ENCODE measurements at places on chromosomes 16 and 17.

- DNase-seq = no peak
Measured at GRCh38 chr16:85735225-85735635, 15.7 kb downstream of the C16orf74 start.

GRCh38 chr17:8806926-8807550 lies 7.9 kb upstream of the MFSD6L start:
- peak; percentile 20 for DNase-seq

- DNase-seq = no peak
Measured at GRCh38 chr16:8552487-8553221, 37.7 kb downstream of the TMEM114 start.

GRCh38 chr16:21162661-21163151 lies 4.2 kb downstream of the LDAF1 start:
- DNase-seq = peak; percentile 28

GRCh38 chr17:43040655-43041054 lies 15.6 kb downstream of the RND2 start:
- DNase-seq = no peak

- DNase-seq = peak; percentile 83
Measured at GRCh38 chr17:48100591-48101011, 677 bp downstream of the CBX1 start.

DNA sequence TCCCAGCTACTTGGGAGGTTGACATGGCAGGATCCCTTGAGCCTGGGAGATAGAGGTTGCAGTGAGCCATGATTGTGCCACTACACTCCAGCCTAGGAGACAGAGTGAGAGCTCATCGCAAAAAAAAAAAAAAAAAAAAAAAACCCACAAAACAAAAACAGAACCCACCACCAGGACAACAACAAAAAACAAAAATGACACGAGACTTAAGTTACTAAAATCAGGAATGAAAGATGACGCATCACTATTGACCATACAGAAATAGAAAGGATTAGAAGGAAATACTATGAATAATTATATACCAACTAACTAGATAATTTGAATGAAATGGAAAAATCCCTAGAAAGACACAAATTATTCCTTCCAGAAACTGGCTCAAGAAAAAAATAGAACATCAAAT lies 432.4 kb upstream of the PMFBP1 start:
- no peak for DNase-seq

GRCh38 chr16:3085868-3086595 lies 13.1 kb downstream of the ZSCAN10 start:
- no peak for DNase-seq

DNA sequence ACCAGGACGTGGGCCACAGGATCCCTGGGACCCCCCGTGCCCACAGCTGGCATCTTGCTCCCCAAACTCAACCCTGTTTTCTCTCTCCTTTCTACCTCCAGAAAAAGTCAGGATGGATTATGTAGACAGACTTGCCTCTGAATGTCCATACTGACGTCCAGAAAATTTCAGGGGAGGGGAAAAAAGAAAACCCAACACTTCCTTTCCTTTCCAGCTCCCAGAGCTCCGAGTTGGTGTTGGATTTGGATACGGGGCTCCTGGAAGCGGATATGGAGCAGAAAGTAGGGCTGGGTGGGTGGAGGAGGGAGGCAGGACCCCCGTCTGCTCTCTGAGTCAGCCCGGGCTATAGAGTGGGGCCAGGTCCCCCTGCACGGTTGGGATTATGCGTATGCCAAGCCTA lies 70.2 kb downstream of the MRM3 start:
- DNase-seq = no peak

DNA sequence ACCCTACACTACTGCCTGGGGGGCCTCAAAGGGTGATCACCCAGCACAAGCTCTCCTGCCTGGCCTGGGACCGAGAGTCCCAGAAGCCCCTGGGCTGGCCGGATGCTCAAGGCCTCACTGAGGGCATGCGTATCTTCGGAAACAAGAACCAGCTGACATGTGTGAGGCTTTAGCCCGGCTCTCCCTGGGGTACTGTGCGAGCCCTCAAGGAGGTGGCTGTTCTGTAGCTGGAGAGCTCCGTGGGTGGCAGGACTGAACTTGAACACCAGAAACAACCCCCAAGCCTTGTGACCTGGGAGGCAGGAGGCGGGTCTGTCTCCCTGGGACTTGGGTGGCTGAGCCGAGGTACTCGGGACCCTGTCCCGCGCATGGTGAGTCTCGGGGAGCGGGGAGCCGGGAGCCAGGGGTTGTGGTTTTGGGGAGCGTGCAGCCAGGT lies 7.0 kb downstream of the DPEP1 start:
- DNase-seq = no peak

- peak; percentile 91 for DNase-seq
Measured at GRCh38 chr17:57544401-57544800, 200.7 kb downstream of the CCDC182 start.

DNA sequence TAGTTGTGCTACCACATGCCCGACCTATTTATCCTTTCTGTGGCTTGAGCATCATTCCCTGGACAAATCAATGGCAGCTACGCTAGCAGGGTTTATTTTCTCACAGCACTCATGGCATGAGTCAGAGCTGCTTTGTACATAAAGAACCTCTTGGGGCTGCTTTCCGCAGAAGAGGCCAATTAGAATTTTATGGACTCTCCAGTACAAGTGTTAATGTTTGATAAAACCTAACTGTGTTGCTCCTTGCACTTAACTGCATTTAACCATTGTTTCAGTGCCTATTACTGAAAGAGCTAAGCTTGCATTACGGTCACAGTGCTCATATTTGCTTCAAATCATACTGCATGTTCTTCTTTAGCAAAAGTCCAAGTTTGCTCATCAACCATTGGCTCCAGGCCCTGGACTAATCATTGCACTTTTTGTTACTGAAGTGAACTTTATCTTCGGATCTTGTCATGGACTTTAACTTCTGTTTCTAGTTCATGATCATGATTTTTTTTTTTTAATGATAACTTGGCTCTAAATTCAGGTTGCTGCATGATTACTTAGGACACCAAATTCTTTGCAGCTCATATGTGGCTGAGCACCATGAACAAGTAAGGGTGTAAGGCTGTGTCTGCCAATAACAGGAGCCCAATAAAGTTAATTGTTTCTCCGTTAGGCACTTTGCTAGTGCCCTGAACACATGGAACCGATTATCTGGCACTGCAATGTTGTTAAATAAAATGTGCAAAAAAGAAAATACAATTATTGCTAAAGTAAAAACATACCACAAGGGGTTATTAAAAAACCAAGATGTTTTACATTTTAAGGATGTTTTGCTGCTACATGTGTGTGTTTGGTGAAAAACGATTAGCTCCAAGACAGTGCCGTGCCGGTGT lies 492.2 kb downstream of the KCNJ2 start:
- DNase-seq = no peak

DNA sequence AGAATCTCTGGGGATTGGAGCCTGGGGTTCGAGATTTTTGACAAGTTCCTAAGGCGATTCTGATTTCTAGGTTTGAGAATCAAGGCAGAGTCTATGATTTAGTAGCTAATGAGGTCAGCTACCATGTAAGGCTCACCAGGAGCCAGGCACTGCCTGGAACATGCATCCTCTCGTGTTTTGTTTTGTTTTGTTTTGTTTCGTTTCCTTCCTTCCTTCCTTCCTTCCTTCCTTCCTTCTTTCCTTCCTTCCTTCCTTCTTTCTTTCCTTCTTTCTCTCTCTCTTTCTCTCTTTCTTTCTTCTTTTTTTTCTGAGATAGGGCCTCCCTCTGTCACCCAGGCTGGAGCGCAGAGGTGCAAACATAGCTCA lies 39.1 kb downstream of the SRCIN1 start:
- DNase-seq = no peak

DNA sequence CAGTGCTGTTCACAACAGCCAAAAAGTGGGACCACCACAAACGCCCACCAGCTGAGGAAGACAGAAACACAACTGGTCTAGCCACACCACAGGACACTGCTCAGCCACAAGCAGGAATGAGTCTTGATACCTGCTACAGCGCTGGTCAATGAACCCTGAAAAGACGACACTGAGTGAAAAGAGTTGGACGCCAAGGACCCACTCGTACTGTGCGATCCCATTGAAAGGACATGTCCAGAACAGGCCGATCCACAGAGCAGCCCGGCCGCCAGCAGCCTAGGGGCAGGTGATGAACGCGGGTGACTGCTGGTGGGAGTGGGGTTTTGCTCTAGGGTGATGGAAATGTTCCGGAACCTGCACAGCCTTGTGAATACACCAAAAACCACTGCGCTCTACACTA lies 10.6 kb upstream of the SLC38A8 start:
- DNase-seq = no peak

GRCh38 chr17:68843522-68843921 lies 111.7 kb downstream of the ABCA8 start:
- no peak for DNase-seq

GRCh38 chr16:23700509-23700908 lies 12.5 kb downstream of the ERN2 start:
- peak; percentile 42 for DNase-seq

DNA sequence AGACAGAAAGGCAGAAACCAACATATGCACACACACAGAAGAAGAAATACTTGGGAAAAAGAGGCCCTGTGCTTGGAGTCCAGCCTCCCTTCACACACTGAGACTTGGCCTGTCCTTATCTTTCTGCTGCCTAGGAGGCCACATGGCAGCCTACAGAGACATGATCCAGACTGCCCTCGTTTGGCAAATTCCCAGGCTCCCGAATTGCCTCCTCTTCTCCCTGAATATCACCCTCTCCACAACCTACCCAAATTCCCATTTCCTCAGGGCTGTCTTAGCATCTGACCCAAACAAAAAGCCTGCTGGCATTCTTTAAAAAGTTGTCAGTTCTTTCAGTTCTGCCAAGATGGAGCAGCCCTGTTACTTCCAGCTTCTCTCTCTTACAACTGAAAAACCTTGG lies 59.8 kb downstream of the DNAH17 start:
- DNase-seq = no peak

GRCh38 chr17:27551701-27552248 lies 79.2 kb upstream of the LGALS9 start:
- DNase-seq = no peak

DNA sequence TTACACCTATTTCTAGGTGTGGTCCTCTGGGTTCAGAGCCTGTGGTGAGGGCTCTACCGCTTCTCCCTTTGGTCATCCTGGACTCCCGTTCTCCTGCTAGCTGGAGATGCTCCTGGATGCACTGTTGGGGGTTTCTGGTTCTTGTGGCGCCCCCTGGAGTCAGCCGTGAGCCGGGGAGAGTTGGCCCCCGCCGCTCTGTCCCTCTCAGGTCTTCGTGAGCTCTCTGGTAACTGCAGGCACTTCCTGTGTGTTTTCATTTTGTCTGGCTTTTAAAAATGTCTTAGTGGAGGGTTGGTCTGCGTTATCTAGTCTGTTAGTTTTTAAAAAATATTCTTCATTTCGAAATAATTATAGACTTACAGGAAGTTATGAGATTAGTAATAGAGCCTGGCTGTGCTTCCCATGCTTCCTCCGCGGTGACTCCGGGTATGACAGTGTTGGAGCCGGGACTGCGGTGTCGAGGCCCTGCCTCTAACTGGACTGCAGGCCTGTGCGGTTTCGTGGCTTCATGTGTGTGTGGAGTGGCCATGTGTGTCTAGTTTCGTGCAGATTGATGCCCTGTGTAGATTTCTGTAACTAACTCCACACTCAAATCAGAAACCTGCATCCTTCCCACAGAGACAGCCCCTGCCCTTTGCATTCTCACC lies 78.0 kb upstream of the ZNF750 start:
- peak; percentile 41 for DNase-seq

DNA sequence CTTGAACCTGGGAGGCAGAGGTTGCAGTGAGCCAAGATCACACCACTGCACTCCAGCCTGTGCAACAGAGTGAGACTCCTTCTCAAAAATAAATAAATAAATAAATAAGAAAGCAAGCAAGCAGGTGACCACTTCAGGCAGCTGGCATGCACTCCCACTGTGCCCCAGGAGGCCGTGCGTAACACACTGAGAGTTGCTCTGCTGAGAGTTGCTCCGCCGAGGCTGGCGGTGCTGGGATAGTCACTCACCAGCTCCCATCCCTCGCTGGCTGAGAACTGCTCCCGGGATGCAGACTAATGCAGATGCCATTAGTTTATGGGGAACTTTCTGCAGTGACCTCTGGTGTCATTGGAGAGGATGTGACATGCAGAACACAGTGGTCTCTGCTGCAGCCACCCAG lies 105.7 kb upstream of the PLCG2 start:
- no peak for DNase-seq

GRCh38 chr16:22328081-22328725 lies 31.0 kb downstream of the POLR3E start:
- DNase-seq = no peak

DNA sequence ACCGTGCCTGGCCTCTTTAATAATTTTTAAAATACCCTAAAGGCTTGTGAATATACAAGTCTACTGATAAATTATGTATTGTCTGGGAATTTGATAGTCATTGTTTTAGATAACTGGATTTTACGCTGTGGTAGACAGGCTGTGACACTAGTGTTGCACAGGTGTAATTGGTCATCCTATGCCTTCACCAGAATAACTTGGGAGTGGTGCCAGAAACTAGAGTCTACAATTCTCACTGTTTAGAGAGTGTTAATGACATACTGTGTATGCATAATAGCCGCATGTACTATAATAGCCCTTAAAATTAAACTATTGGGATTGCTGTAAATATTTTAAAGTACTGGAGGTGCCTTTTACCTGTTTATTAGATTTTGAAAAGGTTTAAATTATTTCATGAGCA lies 11.4 kb downstream of the CNEP1R1 start:
- no peak for DNase-seq

DNA sequence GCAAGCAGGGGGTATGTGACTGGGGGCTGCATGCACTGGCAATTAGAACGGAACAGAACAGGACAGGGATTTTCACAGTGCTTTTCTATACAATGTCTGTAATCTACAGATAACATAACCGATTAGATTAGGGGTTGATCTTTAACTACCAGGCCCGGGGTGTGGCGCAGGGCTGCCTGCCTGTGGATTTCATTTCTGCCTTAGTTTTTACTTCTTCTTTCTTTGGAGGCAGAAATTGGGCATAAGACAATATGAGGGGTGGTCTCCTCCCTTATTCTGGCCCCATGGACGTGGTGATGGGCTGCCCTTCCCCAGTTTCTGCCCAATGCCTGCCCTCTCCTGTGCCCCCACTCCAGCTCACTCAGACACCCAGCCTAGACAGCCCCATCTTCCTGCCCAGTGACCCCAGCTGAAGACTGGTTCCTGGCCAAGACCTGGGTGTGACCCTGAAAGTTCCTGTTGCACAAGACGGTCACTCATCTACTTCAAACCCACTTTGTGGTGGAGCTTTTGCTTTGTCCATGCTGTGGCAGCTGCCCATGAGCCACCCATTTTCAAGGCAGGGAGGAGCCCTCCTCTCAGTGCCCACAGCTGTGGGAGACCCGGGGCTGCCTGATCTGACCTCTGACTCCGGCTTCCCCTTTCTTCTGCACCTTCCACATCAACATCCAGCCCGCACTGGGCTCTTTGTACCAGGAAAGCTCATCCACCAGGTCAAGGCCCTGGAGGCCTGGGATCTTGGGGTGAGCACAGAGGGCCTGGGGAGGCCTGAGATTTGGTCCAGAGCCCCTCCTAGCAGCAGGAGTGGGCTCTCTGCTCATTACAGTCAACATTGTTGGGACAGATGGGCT lies 18.6 kb downstream of the ALOX12B start:
- DNase-seq = no peak

- no peak for DNase-seq
Measured at GRCh38 chr16:27458258-27458657, 56.3 kb downstream of the IL21R start.
